ENCODE measurements at places on chromosomes 4 and X. TPM values are rescaled to one million over a fixed set of nuclear protein-coding genes. Genes with fewer than 3 reads are reported as not detected.

DNA sequence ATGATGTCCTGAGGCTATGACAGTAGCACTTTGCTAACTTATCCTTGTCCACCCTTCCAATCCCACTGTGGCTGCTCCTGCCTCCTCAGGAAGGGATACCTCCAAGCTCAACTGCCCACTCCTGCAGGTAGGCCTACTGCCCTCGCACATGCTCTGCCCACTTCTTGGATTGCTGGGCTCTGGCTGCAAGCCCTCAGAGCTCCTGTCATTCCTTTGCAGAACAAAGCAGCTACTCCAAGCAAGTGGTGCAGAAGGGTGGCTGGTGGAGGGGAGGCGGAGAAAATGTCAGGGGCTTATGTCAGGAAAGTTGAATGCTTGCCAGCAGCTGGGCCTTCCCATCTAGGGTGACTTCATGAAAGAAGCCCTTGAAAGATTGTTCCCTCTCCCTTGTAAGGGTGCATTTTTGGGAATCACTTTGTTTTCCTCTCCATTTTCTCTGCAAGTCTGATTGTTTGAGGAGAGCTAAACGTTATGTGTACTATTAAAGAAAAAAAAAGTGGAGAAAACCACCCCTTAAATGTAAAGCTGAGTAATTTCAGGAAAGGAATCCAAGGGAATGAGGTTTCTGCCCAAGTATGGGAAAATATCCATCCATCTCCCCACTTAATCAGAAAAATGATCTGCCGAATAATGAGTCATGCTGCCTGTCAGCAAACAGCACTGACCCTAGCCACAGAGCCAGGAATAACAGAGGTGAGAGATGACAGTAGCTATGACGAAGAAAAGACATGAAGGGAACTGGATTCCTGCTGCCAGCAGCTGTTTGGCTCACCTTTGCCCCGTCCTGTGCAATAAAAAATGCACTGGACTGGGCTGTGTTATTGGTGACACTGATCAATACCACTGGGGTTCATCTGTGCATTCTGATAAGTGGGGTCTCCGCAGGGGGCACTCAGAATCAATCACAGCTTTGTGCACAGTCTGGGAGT, 102.0 kb downstream of the RTL5 start:
- H3K36me3 ChIP-seq: no peaks in the 10 kb centered on the region
- H3K4me3 ChIP-seq: no peak overlapping the region
- H3K27ac ChIP-seq: no peak overlapping the region
- no peaks in the 10 kb centered on the region for H3K4me1 ChIP-seq
- peaks cover 9% of the 10 kb centered on the region for H3K27me3 ChIP-seq

SLC25A53 gene
- 13.9 TPM for total RNA-seq

DNA sequence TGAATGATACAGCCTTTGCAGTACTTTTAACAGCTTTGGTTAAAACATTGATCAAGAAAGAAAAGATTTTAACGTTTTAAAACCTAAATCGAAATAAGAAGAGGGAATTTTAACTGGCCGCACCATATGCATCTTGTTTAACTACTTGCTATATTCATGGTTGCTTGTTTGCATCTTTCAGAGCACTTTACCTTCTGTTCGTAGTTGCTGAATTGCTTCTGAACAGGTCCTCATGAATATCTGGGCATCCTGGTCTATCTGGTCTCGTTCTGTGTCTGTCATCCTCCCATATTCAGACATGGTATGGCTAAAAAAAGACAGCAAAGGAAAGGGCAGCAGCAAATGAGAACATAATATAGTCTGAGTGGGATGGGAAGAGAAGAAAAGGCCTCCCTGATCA, 72.3 kb downstream of the NSG1 start:
- DNase-seq: no peak
- peaks cover 7% of the 10 kb centered on the region for H3K4me1 ChIP-seq
- H3K36me3 ChIP-seq: peaks cover 2% of the 10 kb centered on the region

GRCh38 chr4:138405466-138405891, 163.3 kb upstream of the SLC7A11 start:
- no peaks in the 10 kb centered on the region for H3K36me3 ChIP-seq
- peaks cover 3% of the 10 kb centered on the region for H3K27me3 ChIP-seq
- no peaks in the 10 kb centered on the region for H3K4me1 ChIP-seq
- no peak overlapping the region for H3K27ac ChIP-seq

DNA sequence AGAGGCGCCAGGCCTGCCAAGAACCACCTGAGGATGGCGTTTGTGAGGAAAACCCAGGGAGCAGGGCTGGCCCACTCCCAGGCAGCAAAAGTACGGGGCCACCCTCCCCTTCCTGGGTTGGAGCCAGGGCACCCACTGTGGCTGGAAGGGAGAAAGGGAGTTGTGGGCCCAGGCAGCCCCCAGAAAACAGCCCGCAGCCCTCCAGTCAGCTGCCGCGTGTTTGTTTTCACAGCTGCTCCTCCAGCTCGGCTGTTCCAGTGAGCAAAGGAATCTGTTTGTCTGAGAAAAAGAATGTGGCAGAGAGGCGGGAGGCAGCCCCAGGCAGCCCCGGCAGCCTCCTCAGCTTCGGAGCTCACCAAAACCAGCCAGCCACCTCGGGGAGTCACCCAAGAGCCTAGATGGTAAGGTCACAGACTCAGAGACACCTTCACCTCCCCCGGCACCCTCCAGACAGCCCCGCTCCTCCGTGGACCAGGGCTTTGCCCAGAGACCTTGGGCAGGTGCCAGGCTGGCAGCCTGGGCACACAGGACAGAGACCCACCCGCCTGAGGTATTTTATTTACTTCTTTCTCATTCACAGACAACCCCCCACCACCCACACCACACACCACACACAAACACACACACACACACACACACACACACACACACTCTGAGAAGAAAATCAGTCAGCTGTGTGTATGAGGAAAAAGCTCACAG, 338.1 kb downstream of the BCOR start:
- H3K27ac ChIP-seq: no peak overlapping the region
- peaks cover 2% of the 10 kb centered on the region for H3K4me1 ChIP-seq
- no peak overlapping the region for H3K4me3 ChIP-seq
- no peak for DNase-seq
- H3K27me3 ChIP-seq: no peaks in the 10 kb centered on the region

HSFX1 gene
- 1.4 TPM for total RNA-seq

All from activated naive CD8-positive, alpha-beta T cell treated with anti-CD3 and anti-CD28 coated beads, Interleukin-2, amount 10 ng/mL, durations not matched to agents 7 days and 5 days (primary cell).